ENCODE measurements at places on chromosomes 12 and 14.

- DNase-seq: no peak
Observed at GRCh38 chr12:20798554-20798953, 12.0 kb upstream of the SLCO1B3 start.

DNA sequence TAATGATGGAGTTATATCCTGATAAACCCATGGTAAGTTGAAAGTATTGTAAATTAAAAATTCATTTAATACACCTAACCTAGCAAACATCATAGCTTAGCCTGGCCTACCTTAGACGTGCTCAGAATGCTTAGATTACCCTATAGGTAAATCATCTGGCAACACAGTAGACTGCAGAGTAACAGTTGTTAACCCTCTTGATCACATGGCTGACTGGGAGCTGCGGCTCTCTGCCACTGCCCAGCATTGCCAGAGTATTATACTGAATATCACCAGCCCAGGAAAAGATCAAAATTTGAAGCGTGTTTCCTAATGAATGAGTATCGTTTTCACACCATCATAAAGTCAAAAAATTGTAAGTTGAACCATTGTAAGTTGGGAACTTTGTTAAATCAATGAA, 17.8 kb upstream of the TMPRSS12 start:
- no peak for DNase-seq

DNA sequence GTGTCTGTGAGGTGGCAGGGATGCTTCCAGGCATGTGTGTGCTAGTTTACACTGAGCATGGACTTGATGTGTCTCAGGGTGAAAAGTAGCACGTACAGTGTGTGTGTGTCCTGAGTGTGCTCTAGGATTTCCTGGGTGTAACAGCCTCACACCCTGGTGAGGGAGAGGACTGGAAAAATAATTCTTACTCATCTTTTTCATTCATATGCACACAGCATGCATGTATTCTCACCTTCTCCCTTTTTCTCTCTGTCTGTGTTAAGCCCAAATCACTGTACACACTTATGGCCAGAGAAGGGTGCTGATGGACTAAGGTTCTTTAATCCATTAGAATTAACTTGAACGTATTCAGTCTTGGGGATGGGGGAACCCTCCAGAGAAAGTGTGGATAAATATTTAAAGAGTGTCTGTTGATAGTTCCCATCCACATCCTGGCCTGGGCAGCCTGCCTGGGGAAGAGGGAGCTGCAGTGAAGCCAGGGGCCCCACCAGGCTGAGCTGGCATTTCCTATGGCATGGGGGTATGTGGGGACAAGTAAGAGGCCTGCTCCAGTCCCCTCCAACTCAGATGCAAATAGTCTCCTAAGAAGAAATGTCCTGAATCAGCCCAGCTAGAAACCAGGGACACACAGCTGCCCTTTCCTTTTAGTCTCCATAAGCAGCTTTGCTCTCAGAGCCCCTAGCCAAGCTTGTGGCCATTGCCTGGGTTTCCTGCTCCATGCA, 1.1 kb upstream of the HOXC8 start:
- no peak for DNase-seq

DNA sequence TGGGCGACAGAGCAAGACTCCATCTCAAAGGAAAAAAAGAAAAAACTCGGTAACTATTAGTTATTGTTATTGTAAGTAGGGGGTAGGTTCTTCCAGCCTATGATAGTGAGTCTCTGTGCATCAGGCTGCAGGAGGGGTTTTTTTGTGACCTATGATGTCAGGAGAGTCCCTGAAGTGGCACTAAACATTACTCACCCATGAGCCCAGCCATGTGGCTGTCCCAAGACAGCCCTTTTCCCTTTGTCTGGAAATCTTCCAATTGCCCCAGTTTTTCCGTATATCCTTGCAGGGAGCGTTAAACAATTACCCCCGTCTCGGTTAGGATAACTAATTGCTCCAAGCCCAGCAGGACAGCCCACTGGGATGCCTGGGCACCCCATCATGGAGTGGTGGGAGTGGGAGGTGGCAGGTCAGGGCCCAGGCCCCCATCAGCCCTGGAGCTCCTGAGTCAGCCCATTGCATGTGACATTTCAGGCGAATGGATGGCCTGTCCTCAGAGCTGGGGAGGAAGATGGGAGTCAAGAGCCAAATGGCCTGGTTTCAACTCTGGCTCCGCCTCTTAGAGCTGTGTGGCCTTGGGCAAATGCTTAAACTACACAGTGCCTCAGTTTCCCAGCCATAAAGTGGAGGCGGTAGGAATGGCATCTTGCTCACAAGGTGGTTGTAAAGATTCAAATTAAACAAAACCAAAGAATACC, 16.4 kb downstream of the PHETA1 start:
- no peak for DNase-seq

- no peak for DNase-seq
Observed at GRCh38 chr12:99966429-99966828, 18.3 kb downstream of the ANKS1B start.

DNA sequence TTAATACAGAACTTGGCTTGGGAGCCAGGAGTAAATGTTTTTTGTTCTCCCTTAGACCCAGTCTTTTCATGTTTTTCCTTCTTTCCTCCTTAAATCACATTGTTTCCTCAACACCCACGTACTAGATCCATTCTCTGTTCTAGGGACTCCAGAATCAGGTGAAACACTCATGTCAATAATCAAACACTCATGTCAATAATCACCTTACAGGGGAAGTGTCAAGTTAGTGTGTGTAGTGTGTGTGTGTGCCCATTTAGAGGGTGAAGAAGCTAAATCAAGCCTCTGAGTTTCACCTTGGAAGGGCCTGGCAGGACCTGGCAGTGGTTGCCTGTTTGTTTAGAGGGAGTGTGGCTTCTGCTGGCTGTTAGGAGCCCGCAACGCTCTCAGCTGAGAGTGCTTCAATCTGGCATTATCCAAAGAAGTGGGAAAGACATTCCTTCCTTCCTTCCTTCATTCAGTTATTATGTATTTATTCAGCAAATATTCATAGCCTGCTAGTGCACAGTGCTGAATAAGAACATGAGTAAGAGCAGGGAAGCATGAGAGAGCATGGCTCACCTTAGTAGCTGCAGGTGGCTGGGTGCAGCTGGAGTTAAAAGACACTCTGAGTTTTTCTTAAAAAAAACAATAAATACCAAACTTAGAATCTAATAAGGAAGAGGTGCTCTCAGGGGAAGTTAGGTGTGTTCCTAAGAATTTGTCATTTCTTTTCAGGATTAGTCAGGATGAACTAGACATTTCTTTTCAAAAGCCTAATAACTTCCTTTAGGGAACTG, 17.6 kb upstream of the EID3 start:
- DNase-seq: no peak

DNA sequence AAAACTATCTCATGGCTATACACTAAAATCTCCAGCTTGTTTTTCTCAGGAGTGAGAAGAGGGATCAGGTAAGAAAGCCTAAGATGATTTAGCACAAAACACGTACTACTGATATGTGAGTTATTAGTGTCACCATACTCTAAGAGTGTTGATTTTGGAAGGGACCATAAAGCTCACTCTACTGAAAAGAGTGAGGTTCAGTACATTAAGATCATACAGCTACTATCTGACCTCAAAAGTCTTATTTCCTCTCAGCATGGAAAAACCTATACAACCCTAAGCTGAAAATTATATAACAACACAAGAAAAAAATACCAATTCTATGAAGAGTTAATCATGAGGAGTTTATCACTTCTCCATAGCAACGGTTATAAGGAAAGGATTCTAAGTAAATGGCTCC, 19.5 kb downstream of the SNW1 start:
- no peak for DNase-seq

DNA sequence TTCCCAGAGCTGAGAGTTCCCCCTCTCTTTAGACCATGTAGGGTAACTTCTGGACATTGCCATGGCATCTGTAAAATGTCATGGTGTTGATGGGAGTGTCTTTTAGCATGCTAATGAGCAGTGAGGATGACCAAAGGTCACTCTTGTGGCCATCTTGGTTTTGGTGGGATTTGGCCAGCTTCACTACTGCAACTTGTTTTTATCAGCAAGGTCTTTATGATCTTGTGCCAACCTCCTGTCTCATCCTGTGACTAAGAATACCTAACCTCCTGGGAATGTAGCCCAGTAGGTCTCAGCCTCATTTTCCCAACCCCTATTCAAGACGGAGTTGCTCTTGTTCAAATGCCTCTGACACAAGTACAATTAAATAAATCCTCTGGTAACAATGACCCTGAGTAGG, 244.4 kb downstream of the NEDD1 start:
- DNase-seq: no peak

DNA sequence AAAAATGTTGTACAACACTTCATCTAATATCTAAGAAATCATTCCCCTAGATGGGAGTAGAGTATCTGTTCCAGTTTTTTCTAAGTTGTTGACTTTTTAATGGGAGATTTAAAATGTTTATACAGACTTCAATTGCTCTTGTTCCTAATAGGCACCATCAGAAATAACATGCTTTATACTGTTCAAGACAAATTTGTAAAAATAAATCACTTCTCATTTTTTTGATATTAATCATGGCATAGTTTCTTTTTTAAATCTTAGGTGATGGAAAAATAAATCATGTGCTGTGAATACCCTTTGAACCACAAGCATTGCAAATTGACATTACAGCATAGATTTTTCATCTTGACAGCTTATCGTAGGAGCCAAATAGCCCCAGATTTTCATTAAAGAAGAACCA, 473.5 kb upstream of the MGAT4C start:
- no peak for DNase-seq

- peak; percentile 37 for DNase-seq
Observed at GRCh38 chr12:68804657-68805591, 3.1 kb upstream of the MDM2 start.

- no peak for DNase-seq
Observed at GRCh38 chr12:81147292-81147919, 69.5 kb downstream of the ACSS3 start.

GRCh38 chr14:98175881-98176280, 1096.1 kb downstream of the BCL11B start:
- DNase-seq: no peak

DNA sequence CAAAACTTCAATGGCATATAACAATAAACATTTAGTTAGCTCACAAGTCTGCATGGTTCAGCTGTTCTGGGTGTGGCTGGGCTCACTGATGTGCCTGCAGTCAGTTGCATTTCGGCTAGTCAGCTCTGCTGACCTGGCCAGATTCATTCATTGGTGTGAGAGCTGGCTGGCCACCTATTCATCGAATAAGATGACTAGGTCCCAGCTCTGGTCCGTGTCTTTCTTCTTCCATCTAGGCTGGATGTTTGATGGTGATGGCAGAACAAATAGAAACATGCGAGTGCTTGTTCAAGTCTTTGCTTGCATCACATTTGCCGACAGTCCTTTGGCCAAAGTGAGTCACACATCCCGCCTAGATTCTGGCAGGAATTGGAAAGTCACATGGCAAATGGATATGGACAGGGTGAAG, 203.3 kb upstream of the CRY1 start:
- no peak for DNase-seq

GRCh38 chr14:102280376-102280962, 24.5 kb downstream of the MOK start:
- DNase-seq: no peak

DNA sequence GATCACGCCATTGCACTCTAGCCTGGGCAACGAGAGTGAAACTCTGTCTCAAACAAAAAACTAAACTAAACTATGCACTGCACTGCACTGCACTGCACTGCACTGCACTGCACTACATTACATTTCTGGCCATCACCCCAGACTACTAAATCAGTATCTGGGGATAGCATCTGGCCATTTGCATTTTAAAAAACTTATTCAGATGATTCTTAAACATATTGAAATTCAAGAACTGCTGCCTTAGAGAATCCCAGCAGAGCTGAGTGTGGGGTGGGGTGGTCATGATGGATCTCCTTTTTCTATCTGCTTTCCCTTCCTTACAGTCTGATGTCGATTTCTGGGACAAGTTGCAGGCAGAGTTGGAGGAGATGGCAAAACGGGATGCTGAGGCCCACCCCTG, 13.6 kb downstream of the PEX5 start:
- DNase-seq: no peak

DNA sequence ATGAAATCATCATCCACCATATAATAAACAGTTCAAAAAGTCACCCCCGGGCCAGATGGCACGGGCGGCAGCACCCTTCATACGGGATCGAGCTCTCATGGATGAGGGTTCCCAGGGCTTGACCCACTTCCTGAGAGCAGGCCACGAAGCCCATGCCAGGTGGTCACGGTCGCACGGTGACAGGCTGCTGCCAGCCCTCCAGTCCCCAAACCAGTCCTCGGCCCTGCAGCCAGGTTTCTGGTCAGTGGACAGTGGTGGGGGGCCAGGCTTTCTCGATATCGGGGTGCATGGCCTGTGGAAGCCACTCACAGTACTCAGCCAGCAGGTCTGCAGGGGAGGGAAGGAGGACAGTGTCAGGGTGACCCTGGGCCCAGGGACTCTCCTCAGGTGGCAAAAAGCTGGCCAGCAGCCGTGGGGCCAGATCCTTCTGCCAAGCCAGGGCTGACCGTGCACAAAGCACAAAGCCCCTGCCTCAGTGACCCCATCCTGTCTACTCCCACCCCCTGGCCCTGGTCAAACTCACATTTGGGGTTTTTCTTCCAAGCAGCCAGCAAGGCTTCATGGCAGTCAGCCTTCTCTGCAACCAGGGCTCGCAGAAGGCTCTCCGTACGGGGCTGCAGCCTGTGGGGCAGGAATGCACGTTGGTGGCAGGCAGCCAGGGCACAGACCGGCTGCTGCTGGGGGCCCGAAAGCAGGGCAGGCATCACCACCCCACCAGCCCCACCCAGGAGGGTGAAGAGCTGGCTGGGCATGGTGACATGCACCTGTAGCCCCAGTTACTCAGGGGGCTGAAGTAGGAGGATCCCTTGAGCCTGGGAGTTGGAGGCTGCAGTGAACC, 33.3 kb upstream of the UBC start:
- DNase-seq: no peak

GRCh38 chr14:33792720-33793368, 158.0 kb downstream of the EGLN3 start:
- DNase-seq: peak; percentile 62

GRCh38 chr14:40733206-40733605, 873.5 kb upstream of the LRFN5 start:
- DNase-seq: no peak

DNA sequence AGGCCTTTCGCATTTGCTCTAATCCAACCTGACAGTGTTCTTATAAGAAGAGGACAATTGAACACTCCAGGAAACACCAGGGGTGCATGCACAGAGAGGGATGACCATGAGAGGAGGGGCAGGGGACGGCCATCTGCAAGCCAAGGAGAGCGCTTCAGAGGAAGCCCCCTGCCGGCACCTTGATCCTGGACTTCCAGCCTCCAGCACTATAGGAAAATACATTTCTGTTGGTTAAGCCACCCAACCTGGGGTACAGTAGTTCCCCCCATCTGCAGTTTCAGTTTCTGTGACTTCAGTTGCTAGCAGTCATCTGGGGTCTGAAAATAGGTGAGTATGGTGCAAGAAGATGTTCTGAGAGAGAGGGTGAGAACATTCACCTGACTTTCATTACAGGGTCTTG, 64.7 kb downstream of the CLMN start:
- DNase-seq: no peak

DNA sequence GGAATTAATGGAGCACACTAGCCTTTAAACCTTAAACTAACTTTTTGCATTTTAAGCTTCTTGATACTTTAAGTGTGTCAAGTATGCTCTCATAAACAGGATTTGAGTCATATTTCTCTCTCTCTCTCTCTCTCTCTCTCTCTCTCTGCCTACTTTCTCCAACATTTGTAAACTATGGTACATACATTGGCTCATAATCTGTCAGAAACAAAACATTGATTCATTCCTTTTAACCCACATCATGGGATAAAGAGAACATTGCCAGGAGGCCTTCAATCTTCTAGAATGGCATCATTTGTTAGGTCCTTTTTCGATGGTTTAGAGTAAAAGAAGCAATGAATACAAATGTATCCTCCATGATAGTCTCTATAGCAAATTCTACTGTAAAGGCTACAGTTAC, 81.6 kb upstream of the RERGL start:
- no peak for DNase-seq
